Fibroblast of villous mesenchyme (primary cell): ENCODE measurements at places on chromosomes 1 and 21. TPM values are rescaled to one million over a fixed set of nuclear protein-coding genes. Genes with fewer than 3 reads are reported as not detected.

MPL gene
- not detected in 2 replicates for total RNA-seq

TMCO1 gene
- total RNA-seq = 78.3 and 121 TPM in 2 replicates

KRTAP20-1 gene
- not detected in 2 replicates for total RNA-seq

DNA sequence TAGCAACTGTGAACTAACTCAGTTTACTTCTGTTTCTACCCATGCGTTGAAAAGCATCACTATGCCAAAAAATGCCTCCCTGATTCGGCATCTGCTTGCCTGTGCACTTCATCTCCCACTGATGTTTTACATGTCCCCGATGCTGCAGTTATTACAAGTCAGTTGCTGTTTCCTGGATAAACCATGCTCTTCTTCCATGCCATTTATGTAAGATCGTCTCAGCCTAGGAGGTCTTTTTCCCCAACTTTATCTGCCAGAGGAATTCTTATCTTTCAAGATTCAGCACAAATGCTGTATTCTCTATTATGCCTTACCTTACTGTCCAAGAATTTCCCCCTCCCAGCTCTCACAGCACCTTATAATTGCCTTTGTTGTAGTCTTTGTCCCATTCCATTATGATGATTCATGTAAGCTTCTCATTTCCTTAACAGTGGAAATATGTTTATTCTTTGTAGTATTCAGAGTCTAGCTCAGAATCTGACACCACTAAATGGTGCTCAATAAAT lies 30.0 kb downstream of the PRKACB start:
- DNase-seq = peak; percentile 26

- DNase-seq = no peak
Measured at GRCh38 chr1:226111098-226111882, 48.8 kb downstream of the H3-3A start.

DNA sequence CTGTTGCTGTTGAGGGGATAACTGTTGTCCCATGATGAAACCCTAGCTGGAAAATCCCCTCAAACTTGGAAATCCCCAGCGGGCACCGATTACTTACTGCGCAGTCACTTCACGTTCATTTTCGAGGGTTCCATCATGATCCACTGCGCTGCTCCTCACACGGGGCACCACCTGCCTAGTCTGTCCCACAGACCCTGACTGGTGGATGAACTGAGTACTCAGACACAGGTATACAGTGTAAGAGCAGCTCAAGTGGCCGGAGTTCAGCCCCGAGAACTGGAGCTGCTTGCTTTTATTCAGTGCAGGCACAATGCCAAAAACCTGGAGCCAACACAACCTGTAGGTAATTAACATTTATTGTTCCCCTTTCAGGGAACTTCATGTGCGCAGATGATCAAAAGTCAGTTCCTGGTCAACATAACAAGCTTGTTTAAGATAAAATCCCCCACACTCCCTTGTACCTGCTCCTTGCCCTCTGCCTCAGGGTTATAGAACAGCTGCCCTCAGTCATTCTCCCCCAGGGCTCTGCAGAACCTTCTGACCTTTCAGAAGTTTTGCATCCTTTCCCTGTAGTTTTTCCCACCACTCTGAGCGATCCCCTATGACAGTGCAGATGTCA lies 46.5 kb upstream of the PRELP start:
- no peak for DNase-seq

GRCh38 chr1:63888984-63889383 lies 115.2 kb downstream of the ROR1 start:
- no peak for DNase-seq
